ENCODE measurements at places on chromosomes 1 and 21.

GRCh38 chr1:57118948-57119603 is 153.3 kb upstream of the C8B start:
- DNase-seq: no peak

- no peak for DNase-seq
Observed at GRCh38 chr1:159122005-159122621, 45.5 kb upstream of the AIM2 start.

- DNase-seq: no peak
Observed at GRCh38 chr1:107683683-107684082, 281.3 kb downstream of the VAV3 start.

DNA sequence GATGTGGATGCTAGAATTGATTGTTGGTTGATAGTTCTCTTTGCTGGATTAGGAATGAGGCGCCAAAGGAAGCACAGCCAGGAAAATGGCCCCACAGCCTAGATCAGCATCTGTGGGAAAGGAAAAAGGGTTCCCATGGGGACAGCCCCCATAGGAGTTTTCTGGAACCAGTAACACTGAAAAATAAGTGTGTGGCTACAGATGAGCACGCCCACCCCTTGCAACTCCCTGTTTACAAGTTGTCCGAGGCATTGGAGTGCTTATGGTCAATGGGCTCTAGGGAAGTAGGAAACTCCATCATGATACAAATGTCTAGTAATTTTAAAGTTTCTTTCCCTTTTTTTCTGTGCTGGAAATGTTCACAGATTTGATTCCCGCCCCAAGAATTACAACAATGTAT is 23.8 kb upstream of the UBE2U start:
- DNase-seq: no peak
